Cardiac septum (tissue), 1 donor: ENCODE measurements at places on chromosomes 4 and X.

DNA sequence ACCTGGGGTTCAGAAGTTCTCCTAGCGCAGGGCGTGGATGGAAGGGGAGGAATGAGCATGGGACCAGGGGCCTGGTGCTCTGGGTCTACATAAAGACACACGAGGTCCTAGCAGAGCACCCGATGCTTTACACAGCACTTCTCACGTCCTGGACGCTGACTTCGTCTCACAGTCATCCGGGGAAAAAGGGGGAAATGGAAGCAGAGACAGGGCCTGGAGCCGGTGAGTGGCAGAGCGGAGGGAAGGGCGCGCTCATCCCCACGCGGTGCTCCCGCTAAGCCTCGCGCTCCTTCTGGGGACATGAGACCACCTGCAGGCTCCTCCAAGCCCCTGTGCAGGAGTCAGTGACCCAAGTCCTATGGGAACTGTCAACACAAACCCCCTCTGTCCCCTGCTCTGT, 157.7 kb downstream of the AFAP1 start:
- DNase-seq, result peak; percentile 73

DNA sequence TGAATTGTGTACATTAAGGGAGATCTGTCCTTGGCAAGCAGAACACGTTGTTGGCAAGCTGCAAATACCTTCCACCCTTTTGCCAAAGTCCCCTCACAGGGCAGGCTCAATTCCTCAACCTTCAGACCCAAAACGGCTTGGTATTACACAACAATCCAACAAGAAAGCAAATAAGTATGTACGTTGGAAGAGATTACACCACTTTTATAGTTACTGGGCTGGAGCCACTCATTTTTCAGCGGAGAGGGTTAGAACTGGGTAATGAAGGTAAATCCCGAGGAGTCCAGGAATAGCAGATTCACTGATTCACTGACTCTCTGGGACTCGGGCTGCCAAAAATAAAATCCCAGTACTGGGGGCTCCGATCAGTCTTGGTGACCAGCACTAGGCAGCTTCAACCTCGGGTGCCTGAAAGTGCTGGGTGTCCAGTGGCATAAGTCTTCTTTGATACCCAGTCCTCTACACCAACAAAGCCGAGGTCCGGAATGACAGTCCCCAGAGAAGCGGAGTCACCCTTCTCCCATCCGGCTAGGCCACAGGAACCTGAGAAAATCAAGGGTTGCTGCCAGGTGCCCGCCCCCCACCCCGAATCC, 587 bp downstream of the TIMM8A start:
- no peak for DNase-seq

DNA sequence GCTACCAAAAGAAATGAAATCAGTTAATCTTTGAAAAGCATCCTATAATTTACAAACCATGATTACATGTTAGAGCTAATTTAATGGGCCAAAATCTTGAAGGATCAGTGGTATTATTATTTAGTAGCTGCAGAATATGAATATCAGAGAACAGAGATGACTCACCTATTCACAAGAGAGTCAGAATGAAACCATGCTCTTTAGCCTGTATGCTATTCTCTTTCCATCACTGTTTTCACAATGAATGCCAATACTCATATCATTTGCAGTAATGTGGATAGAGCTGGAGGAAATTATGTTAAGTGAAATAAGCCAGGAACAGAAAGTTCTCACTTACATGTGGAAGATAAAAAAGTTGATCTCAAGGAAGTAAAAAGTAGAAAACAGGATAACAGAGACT, 414.1 kb downstream of the CENPC start:
- no peak for DNase-seq

- no peak for DNase-seq
Measured at GRCh38 chrX:33987458-33987857, 144.7 kb downstream of the FAM47A start.

DNA sequence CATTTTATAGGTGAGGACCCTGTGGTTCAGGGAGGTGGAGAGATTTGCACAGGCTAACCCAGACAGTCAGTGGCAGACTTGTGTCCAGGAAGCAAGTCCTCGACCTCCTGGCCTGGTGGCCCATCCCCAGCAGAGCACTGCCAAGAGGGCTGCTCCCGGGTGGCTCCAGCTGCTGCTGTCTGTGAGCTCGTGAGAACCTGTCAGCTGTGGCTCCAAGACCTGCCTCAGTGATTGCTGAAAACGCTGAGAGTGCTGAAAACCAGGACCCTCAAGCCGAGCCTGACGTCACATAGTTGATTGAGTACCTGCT, 74.2 kb downstream of the RTL9 start:
- no peak for DNase-seq

GRCh38 chrX:46611658-46612362, 38.2 kb downstream of the CHST7 start:
- DNase-seq, result no peak

DNA sequence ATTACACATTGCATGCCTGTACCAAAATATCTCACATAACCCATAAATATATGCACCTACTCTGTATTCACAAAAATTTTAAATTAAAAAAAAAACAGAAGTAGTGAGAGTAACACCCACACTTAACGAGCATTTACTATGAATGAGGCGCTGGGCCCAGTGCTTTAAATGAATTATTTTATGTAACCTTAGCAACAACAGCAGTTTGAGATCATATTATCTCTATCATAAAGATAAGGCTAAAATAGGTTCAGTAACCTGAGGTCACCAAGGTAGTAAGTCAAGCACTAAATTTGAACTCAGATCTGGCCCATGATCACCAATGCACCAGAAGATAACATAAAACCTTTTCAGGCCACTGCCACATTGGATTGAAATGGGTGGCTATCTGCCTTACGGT, 5.3 kb upstream of the PROM1 start:
- no peak for DNase-seq

- no peak for DNase-seq
Measured at GRCh38 chrX:136646602-136647239, 1.2 kb upstream of the CD40LG start.

- no peak for DNase-seq
Measured at GRCh38 chr4:114386637-114387233, 211.9 kb upstream of the UGT8 start.

GRCh38 chr4:153509724-153510123, 43.6 kb downstream of the TMEM131L start:
- DNase-seq, result no peak

DNA sequence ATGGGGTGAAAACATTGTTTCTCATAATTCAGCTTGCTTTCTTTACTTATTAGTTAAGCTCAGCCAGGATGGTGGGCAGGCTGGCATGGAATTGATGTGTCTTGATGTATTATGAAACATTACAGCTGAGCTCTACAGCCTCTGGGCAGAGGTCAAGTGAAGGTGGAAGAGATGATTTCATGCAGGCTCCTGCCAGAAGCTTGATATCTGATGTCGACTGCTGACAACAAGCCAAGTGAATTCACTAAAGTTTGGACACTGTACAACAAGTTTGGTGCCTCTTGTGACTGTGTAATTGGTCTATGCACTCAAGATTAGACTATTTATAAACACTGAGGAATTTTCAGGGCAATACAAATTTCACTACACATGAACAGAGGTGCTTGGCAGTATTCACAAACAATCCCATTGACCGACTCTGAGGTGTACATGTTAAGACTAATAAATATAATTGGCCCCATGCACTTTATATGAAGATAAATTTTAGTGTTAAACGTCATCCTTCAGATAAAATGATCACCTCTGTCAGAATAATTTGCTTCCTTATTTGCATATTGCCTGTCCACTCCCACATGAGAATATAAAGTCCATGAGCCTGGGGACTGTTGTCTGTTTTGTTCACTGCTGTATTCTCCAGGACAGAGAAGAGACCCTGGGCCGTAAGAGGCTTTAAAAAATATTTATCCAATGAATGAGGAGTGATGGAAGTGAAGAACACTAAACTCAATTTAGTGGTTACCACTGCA, 612.2 kb downstream of the IQCM start:
- DNase-seq, result no peak

- no peak for DNase-seq
Measured at GRCh38 chrX:30979271-30979670, 90.2 kb upstream of the TAB3 start.

GRCh38 chrX:2692221-2693112, 1.4 kb downstream of the CD99 start:
- DNase-seq, result peak; percentile 84

DNA sequence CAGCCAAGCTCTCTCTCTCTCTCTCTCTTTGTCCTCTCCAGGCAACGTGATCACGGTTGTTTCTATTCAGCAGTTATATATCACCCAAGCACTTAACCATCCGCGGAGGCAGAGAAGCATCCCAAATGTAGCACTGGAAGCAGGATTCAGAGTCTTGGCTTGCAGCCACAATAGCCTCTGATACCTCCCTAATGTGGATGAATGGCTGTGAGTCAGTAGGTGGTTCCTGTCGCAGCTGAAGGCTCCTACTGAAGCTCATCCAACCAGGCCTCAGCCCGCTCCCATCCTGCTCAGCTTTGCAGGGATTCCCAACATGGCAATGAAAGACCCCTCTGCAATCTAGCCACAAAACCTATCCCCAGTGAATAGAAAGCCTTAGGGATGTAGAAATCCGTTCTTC, 5.1 kb downstream of the HS6ST2 start:
- no peak for DNase-seq

GRCh38 chr4:70901607-70901983, 574 bp upstream of the MOB1B start:
- DNase-seq, result no peak

DNA sequence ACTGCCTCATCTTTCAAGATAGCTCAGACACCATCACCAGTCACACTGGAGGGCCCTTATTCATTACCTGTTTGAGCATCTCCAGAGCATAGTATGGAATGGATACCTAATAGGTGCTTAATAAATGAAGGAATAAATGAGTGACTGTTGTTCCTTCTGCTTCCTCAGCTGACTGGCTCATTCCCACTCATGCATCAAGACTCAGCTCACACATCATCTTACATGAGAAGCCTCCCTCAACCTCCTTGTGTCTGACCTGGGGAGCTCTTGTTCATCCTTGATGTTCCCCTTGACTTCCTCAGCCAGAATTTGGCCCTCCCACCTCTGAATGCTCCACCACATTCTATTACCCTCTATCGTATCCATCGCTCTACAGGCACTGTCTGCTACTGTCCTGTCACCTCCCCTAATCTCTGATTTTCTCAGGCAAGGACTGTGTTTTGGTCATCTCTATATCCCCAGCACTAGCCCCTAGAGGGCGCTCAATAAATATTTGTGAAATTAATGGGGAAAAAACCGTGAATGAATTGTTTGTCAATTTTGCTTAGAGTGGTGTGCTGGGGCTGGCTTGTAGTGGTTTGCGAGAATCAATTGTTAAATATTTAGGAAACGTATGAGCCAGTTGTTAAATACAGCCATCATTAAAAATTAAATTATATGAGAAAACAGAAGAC, 88.3 kb downstream of the NHSL2 start:
- no peak for DNase-seq

DNA sequence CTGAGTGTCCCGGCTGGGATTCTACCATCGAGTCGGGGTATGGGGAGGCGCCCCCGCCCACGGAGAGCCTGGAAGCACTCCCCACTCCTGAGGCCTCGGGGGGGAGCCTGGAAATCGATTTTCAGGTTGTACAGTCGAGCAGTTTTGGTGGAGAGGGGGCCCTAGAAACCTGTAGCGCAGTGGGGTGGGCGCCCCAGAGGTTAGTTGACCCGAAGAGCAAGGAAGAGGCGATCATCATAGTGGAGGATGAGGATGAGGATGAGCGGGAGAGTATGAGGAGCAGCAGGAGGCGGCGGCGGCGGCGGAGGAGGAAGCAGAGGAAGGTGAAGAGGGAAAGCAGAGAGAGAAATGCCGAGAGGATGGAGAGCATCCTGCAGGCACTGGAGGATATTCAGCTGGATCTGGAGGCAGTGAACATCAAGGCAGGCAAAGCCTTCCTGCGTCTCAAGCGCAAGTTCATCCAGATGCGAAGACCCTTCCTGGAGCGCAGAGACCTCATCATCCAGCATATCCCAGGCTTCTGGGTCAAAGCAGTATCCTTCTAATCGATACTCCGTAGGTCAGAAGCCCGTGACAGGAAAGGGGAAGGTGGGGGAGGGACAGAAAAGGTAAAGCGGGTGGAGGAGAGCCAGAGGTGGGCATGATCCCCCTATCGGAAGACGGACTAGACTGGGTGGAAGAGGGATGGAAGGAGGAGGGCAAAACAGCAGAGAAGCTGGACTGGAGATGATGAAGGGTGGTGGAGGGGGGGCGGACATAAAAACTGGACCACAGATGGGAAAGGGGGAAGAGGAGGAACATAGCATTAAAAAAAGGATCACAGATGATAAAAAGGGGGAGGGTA, 828 bp downstream of the TSPYL2 start:
- DNase-seq, result no peak

DNA sequence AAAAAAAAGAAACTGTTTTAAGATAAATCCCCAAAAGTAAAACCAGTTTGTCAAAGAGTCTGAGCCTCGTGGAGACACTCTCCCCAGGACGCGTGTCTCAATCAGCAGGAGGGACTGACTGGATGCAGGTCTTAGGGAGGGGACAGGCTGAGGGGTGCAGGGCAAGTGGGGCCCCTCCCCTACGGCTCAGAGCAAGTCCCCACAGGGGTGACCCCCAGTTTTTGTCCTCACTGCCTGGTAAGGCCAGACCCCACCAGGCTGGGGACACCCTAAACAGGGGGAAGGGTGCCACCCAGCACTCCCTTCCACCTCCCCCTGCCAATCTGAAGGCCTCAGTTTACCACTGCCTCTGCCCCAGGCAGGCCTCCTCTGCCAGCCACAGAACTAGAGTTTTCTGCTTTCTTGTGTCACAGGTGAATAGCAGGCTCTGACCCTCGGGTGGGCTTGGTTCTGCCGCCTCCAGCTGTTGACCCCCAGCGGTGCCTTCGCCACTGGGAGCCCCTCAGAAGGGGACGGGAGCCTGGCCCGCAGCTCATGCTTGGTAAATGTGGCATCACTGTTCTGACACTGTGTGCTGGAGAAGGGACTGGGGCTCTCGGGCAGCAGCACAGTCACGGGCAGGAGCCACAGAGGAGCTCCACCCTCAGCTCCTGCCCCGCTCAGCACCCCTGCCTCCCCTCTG, 69.8 kb upstream of the MXD4 start:
- no peak for DNase-seq

- no peak for DNase-seq
Measured at GRCh38 chrX:38803243-38803587, 2.0 kb downstream of the MID1IP1 start.

DNA sequence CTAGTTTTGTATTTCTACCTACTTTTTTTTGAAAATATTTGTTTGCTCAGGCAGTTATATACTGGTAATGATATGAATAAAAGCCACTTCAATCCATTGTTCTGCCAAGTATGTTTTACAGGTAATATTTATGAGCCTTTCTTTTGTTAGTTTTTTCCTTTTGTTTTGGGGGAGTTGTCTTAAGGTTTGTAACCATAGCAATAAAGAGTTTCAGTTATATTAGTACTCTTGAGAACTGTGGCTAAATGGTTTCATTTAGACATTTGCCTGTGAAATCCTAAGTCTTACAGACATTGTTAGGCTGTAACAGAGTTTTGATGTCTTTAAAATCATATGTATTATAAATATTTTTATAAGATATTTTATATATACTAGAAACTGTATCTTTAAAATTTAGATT, 150.1 kb downstream of the DIPK2B start:
- no peak for DNase-seq

- no peak for DNase-seq
Measured at GRCh38 chr4:173531086-173531965, 1.3 kb upstream of the HAND2 start.

GRCh38 chr4:53013873-53014775, 152.0 kb downstream of the RASL11B start:
- DNase-seq, result no peak
